T-cell (primary cell): ENCODE measurements at places on chromosomes 6 and 20.

DNA sequence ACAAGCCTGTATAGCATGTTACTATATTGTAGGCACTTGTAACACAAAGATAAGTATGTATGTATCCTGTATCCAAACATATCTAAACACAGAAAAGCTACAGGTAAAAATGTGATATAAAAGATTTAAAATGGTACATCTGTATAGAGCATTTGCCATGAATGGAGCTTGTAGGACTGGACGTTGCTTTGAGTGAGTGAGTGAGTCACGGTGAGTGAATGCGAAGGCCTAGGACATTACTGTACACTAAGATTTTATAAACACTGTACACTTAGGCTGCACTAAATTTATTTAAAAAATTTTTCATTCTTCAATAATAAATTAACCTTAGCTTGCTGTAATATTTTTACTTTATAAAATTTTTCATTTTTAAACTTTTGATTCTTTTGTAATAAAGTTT lies 136.9 kb downstream of the NKAIN2 start:
- DNase-seq: no peak

DNA sequence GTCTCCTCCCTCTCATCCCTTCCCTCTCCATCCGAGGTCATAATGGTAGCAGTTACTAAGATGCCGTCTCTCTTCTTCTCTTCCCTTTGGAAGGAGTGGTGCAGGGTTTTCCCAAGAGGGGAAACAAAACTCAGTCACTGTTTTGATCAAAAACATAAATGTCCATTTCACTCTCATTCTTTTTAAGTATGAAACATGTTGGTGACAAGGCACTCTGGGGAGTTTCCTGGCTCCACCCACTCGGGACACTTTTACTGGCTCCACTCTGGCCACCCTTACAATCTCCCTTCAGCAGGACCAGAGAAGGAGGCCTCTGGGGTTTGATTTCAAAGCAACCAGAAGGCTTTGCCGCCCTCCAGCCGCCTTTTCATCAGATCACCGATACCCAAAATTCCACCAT lies 57.0 kb downstream of the FGD2 start:
- DNase-seq: no peak

- no peak for DNase-seq
Observed at GRCh38 chr20:19757487-19758132, 448 bp upstream of the RIN2 start.

DNA sequence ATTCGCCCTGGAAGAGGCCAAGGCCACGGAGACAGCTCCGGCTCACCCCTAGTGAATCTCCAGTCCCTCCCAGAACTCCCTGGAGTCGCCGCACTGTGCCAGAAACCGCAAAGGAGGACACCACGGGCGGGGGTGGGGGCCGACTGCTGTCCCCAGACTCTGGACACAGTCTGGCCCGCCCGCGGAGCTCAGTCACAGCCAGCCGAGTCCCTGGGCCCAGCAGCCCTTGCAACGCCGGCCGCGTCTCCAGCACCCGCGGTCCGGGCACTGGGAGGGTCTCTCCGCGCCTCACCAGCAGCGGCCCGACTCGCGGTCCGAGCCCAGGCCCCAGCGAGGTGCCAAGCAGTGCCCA lies 518 bp downstream of the PEX6 start:
- DNase-seq: no peak

DNA sequence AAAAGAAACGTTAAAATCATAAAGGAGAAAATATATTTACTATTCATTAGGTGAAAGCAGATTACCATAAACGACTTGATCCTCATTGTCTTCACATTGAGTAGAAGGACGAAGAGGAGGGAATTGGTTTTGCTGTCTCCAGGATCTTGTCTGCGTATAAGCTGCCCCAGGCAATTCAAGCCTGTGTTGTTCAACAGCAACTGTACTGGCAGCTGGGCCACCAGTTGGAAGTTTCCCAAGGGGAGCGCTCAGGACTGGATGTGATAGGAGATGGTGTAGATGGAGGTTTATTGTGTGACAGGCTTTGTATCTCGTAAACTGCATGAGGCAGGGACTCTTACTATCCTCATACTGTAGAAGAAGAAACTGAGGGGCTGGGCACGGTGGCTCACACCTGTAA lies 3.9 kb upstream of the FANCE start:
- no peak for DNase-seq

DNA sequence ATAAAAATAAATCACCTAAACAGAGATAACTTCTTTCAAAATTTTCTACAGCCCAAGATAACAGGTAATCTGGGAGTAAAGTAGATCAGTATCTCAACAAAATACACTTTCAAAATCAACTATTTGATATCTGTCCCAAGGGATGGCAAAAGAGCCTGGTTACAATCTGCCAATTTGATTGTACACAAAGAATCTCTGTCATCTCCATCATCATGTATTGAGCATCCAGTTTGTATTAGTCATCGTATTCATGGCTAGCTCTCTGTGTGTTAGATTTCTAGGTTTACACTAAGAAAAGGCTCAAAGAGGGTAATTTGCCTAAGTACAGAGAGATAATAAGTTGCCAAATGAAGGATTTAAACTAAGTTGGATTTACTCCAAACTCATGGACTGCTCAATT lies 329.0 kb upstream of the NRSN1 start:
- no peak for DNase-seq

GRCh38 chr6:33670086-33670660 lies 41.3 kb downstream of the UQCC2 start:
- no peak for DNase-seq

DNA sequence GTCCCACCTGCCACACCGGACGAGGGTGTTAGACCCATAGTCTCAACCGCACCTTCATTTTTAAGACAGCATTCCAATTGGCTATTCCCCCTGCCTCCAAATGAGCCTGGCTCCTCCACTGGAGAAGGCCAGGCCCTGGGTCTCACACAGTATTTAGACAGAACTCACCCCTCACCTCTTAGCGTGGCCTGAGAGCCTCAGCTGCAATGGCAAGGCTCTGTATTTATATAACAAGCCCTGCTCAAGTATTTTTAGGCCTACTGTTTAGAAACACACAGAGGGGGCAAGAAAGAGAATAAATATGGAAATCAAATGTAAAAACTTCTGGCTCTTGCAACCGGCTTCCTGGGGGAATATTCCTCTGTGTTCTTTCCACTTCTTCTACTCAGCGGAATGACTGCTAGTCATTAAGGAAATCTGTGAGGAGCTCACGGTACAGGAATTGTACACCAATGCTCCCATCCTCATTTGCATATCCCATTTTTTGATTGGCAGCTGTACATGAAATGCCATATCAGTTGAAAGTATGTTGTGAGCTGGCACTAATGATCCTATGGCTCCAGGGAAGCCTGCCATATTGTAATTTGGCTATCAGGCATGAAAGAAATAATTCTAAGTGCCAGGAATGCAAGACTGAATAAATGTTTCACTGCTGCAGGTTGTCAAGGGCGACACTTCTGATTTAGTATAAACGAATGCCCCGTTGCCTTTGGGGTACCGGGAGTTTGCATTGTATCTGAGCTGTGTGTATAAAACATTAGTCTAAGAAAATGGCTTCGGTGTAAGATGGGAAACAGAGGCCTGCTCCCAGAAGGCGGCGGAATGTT lies 207.5 kb downstream of the ZNF217 start:
- DNase-seq: no peak

DNA sequence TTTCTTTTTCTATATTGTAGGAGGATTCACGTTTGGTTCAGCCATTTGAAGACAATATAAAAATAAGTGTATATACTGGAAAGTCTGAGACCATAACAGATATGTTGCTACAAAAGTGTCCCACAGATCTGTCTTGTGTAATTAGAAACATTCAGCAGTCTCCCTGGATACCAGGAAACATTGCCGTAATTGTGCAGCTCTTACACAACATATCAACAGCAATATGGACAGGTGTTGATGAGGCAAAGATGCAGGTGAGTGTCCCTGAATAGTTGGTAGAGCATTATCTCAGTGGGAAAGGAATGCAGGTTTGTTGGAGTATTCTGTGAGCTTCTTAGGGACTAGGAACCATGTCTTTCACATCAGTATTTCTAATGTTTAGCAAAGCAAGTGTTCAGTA lies 18.3 kb upstream of the ADGRF4 start:
- DNase-seq: no peak

GRCh38 chr6:18477301-18477941 lies 90.3 kb downstream of the RNF144B start:
- no peak for DNase-seq

- DNase-seq: no peak
Observed at GRCh38 chr20:9978397-9979004, 56.3 kb upstream of the ANKEF1 start.
